ENCODE measurements at places on chromosomes 7 and 10.
A peak's percentile ranks its signal among the peaks of the same experiment; 100 is the strongest.

DNA sequence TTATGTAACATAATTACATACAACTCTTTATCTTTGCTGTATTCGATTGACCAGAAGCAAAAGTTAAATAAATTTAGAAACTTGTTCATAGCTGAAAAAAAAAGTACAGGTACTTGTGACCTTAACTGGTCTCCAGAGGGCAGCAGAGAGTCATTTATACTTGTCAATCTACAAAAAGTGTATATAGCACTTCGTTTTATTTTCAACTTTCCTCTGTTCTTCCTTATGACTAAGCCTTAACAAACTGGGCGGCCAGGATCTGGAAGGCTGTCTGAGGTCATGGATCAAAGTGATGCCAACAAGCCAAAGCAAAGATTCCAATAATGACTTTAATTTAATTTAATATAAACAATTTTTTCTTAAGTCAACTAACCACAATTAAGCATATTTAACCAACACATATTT, 29.8 kb downstream of the C10orf67 start:
- no peak for DNase-seq

GRCh38 chr10:98242823-98243222, 25.2 kb downstream of the LOXL4 start:
- DNase-seq = no peak

DNA sequence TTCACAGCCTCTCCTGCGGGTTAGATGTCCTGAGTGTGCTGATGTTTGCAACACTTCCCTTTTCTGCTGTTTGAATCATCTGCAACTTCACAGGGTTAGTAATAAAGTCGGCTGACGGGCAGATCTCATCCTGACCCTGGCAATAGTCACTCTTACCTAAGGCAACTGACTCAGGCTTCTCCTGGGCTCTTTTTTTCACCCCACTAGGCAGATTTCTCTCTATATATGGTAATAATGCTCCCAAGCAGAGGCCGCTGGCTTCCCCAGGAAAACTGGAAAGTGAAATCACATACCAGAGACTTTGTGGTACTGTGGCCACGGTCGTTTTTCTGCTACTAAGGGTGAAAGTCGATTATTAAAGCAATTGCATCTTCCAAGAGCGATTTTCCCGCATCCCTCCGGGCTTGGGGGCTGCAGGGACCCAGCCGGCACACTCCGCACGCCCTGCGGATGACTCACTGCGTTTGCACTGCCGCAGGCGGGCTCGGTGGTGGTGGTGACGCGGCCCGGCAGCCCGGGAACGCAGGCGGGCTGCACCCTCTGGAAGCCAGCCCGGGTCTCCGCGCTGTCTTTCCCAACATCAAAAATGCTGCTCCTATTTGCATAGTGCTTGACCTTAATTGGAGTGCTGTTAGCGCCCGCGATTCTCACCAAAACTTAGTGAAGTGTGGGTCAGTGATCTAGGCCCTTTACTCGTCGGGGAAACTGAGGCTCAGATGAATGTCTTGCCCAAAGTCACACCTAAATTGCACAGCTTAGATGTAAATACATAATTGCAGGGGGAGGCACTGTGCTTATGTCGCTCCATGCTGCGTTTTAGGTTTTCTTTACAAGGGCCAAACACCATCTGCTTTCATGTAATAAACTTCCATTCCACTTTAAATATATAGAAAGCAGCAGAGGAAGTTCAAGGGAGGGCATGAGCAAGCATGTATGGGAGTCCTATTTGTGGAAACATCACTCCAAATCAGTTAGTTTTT, 47.6 kb upstream of the ITGB1 start:
- DNase-seq = peak; percentile 24

DNA sequence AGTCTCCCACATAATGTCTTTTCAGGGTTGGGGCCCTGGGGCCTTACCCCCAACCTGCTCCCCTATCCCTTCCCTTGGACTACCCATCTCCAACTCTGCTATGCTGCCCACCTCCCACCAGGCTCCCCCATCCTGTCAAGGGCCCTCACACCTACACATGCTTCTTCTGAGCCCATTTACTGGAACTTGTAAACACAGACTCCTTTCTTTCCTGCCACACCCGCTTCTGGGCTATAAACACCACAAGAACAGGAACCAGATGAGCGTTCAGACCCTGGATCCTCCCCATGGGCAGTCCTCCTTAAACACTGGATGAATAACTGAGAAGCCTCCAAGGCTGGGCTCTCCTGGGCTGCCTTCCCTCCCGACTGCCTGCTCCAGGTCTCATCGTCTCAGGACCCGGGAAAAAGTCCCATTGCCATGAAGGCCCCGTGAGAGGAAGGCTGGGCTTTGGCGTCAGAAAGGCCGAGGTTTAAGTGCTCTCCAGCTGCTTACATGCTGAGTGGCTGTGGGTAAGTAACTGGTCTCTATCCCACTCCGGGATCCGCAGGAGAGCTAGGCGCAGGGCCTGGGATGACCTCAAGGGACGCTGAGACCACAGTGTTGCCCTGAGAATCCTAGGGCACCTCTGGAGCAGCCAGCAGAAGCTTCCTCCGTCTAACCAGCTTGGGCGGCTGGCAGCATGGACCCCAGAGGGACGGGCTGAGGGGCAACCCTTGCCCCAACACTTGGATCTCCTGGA, 15.6 kb upstream of the CRHR2 start:
- no peak for DNase-seq

- no peak for DNase-seq
Observed at GRCh38 chr10:126331101-126331500, 57.2 kb downstream of the ADAM12 start.

- no peak for DNase-seq
Observed at GRCh38 chr10:87705339-87705738, 45.7 kb downstream of the PAPSS2 start.

DNA sequence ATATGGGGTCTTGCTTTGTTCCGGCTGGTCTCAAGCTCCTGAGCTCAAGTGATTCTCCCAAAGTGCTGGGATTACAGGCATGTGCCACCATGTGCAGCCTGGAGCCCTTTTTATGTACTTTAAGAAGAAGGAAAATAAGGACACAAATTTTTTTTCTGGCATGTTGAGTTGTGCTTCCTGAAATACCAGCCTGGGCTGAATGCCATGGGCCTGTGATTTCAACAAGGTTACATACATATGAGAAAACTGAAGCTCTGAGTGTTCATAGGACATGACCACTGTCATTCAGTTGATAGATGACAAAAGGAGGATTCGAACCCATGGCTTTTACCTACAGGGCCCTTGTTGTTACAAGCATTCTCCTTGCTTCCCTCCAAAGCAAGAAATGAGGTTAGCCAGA, 36.1 kb downstream of the ST8SIA6 start:
- DNase-seq = no peak

DNA sequence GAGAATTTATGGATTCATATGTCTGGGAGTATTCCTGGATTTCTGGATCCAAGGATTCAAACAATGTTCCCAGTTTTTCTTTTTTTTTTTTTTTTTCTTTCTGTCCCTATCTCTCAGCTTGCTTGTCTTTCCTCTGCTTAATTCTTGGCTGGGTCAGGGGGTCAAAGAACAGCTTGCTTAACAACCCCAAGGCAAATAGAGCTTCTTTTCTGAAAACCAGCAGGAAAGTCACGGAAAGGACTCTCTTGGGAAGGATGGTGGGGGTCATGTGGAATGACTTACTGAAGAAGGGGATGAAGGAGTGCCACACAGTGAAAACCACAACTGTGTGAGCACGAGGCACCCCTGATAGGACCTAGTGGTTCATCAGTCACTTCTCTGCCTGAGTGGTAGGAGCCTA, 36.1 kb downstream of the GRK5 start:
- no peak for DNase-seq

- no peak for DNase-seq
Observed at GRCh38 chr7:69256634-69257081, 341.6 kb upstream of the AUTS2 start.

DNA sequence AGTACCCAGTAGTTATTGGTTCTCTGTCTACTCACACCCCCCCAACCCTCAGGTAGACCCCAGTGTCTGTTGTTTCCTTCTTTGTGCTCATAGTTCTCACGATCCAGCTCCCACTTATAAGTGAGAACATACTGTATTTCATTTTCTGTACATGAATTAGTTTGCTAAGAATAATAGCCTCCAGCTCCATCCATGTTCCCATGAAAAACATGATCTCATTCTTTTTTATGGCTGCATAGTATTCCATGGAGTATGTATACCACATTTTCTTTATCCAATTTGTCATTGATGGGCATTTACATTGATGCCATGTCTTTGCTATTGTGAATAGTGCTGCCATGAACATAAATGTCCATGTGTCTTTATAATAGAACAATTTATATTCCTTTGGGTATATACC, 2.6 kb upstream of the FRMPD2 start:
- DNase-seq = no peak

GRCh38 chr10:10662716-10663408, 354.8 kb upstream of the CELF2 start:
- DNase-seq = no peak

GRCh38 chr10:98240524-98240923, 27.5 kb downstream of the LOXL4 start:
- no peak for DNase-seq

- no peak for DNase-seq
Observed at GRCh38 chr7:959271-959670, 4.8 kb upstream of the ADAP1 start.

GRCh38 chr7:15236952-15237351, 324.9 kb downstream of the AGMO start:
- DNase-seq = no peak

- no peak for DNase-seq
Observed at GRCh38 chr7:155360495-155361345, 63.0 kb downstream of the INSIG1 start.

DNA sequence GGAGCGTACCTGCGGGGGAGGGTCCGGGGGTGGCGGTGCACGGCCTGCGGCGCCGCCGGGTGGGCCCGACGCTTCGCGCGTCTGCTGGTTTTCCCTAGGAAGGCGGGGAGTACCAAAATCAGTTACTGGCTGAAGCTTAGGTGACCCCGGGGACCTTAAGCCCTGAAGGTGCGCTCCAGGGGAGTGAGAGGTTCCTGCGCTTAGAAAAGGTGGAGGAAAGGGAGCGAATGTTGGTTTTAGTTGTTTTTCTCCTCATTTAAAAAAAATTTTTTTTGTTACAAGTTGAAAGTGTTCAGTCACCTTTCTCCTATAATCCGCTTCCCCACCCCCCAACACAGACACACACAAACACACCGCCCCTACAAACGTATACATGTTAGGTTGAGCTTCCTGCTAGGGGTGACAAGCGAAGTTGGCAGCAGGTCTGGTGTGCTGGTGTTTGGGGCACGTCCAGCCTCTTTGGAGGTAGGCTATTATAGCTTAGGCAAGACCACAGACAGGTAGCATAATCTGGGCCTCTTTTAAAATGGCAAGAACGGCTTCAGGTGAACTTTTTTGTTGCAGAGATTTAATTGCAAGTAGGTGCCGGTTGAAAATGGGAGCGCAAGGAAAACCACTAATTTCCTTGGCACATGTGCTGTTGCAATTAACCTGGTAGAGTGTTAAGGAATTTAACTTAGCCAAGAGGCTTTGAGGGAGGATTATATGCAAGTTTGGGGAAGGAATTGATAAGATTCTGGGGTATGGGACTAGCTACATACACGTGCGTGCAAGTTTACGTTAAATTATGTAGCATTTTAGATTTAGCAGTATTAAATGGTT, 945 bp downstream of the ADD3 start:
- peak; percentile 6 for DNase-seq

GRCh38 chr10:11176746-11177145, 159.1 kb downstream of the CELF2 start:
- no peak for DNase-seq

GRCh38 chr10:75283078-75283670, 47.4 kb upstream of the COMTD1 start:
- no peak for DNase-seq

All from stimulated activated CD4-positive, alpha-beta T cell treated with anti-CD3 and anti-CD28 coated beads, Interleukin-15, amount 100 ng/mL, for 1 hour (primary cell).